ENCODE measurements at places on chromosomes 13 and 19.

DNA sequence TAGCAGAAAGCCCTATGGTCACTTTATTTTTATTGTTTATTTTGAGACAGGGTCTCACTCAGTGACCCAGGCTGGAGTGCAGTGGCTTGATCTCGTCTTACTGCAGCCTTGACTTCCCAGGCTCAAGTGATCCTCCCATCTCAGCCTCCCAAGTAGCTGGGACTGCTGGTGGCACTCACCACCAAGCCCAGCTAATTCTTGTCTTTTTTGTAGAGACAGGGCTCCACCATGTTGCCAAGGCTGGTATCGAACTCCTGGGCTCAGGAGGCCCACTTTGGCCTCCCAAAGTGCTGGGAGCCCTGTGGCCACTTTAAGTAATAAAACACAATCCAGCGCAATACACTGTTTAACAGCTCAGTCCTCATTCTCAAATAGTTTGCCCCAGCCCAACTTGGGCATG, 69.3 kb downstream of the NUFIP1 start:
- no peak for DNase-seq

GRCh38 chr13:114020750-114021463, 47.0 kb upstream of the C13orf46 start:
- no peak for DNase-seq

DNA sequence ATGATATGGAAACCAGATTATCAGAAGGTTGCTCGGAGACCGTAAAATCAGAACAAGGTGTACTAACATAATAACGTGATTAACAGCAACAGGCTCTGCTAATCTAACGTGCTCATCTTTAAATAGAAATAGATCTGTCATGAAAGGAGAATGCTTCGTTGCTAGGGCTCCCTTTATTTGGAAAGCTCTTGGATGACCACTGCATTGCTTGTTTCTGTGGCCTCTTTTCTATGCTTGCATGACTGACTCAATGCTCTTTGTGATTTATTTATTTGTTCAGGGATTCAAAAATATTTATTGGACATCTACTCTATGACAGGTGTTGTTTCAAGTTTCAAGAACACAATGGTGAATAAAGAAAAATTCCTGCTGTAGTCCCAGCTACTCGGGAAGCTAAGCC, 22.3 kb upstream of the ZDHHC20 start:
- no peak for DNase-seq

- no peak for DNase-seq
These were observed 4.9 kb upstream of the POU4F1 start for GRCh38 chr13:78608252-78608687.

DNA sequence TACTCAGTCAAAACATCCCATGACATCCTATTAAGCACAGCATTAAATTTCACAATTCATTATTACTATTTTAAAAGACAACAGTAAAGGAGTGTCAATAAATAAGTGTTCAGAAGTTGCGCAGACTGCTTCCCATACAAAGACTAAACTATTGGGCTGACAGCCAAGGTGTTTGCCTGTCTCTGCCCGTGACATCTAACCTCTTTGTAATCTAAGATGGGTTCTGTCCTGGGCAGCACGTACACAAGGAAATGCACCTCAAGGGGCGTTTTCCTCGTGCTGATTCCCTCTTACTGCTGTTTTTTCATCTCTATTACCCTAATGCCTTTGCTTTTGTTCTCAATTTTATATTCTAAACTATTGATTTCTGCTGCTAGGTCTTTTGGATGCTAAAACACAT, 216.3 kb downstream of the NHLRC3 start:
- DNase-seq = no peak

DNA sequence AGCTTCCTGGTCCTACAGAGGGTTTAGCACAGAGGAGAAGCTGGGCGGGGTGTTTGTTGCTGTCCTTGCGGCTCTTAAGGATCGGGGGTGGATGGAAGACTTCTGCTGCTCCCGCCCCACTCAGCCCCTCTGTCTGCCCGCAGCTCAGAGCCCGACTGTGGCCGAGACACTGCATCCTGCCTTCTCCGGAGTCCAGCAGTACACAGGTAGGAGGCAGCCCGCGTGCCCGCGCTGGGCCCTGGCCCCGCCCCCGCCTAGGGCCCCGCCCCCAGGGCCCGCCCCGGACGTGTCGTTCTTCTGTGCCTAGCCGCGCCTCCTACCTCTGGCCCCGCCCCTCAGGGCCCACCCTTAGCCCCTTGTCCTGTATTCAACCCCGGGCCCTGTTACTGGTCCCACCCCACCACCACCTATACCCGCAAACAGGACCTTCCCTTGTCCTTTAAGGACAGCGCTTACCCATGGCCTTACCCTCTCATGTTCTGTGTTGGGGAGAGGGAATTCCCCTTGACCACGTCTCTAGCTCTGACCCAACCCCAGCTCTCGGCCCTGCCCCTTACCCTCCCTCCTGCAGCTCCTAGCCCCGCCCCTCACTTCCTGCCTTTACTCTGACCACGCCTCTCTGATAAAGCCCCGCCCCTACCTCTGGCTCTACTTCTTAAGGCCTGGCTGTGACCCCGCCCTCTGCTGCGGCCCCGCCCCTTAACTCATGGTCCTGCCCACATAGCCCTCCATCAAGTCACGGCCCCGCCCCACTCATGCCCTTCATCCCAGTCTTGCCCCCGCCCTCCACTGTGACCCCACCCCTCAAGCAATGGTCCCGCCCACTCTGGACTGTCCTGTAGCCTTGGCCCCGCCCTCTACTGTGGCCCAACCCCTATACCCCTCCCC, 60.5 kb downstream of the CELF5 start:
- peak; percentile 57 for DNase-seq

DNA sequence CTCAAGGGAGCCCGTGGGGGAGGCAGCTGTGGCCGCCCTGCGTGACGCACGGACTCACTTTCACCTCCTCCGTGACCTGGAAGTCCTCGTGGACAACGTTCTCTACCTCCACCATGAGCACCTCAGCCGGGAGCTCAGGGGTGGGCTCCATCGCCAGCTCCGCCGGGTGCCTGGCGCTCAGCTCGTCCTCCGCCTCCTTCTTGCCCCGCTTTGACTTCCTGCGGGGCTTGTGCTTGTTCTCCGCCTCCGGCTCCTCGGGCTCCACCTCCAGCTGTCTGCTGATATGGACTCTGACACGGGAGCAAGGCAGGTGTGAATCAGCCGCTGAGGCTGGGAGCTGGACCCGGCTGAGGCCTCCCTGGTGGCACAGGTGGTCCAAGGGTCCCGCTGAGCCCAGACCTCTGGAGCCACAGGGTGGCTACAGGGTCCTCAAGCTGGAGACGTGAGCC, 8.2 kb downstream of the LONP1 start:
- no peak for DNase-seq

DNA sequence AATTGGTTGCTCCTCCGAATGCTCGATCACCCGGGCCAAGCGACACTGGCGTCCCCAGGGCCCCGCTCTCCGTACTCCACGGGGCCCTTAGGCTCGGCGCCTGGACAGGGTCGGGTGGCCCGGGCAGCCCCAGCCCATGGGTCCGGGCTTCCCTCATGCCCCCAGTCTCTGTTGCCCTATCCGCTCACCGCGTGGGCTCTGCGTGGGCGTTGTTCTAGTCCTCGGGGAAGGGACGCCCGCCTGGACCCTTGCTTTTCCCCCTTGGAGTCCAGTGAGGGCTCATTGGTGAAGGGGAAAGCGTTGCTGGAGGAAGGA, 1.3 kb downstream of the TDRD12 start:
- no peak for DNase-seq

DNA sequence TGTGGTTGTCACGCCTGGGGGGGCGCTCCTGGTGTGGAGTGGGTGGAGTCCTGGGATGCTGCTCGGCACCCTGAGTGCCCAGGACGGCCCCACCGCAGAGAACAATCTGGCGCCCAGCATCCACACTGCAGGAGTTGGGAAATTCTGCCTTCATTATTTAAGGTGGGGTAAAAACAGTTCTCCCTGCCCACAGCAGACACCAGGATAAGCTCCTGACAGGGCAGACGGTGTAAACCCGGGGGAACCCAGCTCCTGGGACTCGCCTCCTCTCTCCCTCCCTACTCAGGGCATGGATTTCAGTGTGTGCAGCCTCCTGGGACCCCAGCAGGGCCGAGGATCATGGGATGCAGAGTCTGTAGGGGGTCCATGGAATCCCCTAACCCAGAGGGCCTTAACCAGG, 7.7 kb upstream of the WDR18 start:
- DNase-seq = no peak

- DNase-seq = no peak
These were observed 15.6 kb downstream of the CLDN10 start for GRCh38 chr13:95568131-95568530.

DNA sequence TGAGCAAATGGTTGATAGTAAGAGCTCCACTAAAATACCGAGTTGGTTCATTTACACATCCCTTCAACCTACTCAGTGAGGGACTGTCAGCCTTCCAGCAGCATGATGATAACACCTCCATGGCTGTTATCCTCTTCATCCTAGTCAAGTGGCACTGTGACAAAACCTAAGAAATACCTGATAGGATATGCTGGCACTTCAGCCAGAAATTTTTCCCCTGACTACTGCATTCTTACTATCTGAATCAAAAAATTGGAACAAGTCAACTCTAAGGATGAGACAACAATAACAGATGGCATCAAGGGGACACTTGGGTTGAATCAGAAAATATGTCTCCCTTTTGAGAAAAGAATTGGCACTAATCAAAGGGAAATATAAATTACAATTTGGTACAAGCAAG, 193.9 kb downstream of the KCTD12 start:
- DNase-seq = no peak

- DNase-seq = no peak
These were observed 77.6 kb upstream of the IPO5 start for GRCh38 chr13:97875911-97876310.

DNA sequence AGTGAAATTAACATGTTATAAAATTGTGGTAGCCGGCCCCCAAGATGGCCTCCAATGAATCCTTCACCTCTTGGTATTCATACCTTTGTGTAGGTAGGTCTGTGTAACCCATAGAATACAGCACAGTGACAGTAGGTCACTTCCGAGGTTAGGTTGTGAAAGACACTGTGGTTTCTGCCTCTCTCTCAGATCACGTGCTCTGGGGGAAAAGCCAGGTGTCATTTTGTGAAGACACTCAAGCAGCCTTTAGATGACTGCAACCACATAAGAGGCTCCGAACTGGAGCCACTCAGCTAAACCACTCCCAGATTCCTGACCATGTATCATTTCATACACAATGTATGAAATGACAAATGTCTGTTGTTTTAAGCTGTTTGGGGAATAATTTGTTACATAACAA, 9.8 kb upstream of the USPL1 start:
- no peak for DNase-seq

- DNase-seq = no peak
These were observed 271.3 kb downstream of the PCDH20 start for GRCh38 chr13:61144301-61144700.

- DNase-seq = no peak
These were observed 80.9 kb upstream of the UQCRFS1 start for GRCh38 chr19:29293736-29294342.

Measured in stimulated activated CD8-positive, alpha-beta memory T cell treated with anti-CD3 and anti-CD28 coated beads, Interleukin-15, amount 100 ng/mL, for 24 hours (primary cell).